ENCODE measurements at places on chromosomes 7 and 10.

DNA sequence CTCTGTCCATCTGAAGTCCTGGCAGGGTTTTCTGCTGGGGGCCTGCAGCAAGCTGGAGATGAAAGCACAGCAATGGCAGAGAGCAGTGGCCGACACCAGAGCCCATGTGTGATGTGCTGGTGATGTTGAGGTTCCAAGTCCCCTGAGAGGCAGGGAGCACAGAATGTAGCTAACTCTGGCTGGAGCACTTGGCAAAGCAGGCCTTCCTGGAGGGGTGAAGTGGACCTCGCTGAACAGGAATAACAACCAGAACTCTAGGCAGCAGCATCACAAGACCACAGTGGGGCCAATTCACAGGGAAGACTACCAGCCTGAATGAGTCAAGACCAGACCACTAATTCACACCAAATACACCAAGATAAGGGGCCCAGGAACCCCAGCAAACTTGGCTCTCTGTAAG lies 22.8 kb upstream of the MSMB start:
- no peak for DNase-seq

GRCh38 chr10:82206831-82207230 lies 331.8 kb downstream of the NRG3 start:
- no peak for DNase-seq

DNA sequence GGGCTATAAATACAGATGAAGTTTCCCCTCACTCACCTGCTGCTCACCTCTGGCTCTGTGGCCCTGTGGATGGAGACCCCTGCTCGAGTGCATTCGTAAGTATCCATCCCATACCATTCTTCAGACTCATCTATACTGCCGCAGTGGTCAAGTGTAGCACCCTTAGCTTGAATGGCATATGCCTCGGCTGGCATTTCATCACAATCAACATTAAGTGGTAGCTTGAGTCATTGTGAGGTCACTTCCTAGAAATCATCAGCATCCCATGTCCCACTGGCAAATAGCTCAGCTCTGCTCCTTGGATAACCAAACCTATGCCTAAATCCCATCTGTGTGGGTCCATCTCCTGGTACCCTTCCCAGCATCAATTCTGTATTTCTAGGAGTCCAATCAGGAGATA lies 38.2 kb downstream of the MDH2 start:
- no peak for DNase-seq

DNA sequence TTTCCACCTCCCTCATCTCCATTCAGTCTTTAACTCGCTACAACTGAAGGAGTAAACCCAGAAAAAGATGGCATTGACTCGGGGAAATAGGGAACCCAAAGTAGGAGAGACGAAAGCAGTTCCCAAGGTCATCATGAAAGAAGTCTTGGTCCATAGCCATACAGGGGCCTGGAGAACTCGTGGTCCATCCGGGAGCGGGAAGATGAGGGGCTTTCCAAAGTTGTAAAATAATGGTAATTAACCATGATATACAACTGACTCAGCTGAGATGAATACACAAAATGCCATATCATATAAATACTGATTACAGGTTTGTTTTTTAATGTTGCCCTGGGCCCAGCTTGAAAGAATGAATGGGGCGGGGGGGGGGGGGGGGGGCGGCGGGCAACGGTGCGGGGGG lies 32.3 kb downstream of the RBM17 start:
- no peak for DNase-seq

DNA sequence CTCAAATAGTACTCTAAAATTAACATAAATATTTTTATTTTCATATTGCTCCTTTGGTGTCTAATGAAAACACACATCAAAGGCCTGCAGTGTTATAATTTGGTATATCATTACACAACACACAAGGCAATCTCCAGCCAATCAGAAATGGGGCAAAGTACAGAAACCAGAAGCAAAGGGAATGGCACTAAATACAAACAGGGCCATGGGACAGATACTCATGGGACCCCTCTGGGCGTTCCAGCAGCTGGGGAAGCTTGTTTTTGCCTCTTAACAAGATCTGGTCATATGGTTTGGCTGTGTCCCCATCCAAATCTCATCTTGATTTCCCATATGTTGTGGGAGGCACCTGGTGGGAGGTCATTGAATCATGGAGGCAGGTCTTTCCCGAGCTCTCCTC lies 551.8 kb upstream of the NRP1 start:
- no peak for DNase-seq

GRCh38 chr10:32982911-32983909 lies 25.2 kb upstream of the ITGB1 start:
- no peak for DNase-seq

- no peak for DNase-seq
Observed at GRCh38 chr10:119233123-119233820, 25.9 kb downstream of the GRK5 start.

- no peak for DNase-seq
Observed at GRCh38 chr7:657565-658119, 68.9 kb upstream of the DNAAF5 start.

DNA sequence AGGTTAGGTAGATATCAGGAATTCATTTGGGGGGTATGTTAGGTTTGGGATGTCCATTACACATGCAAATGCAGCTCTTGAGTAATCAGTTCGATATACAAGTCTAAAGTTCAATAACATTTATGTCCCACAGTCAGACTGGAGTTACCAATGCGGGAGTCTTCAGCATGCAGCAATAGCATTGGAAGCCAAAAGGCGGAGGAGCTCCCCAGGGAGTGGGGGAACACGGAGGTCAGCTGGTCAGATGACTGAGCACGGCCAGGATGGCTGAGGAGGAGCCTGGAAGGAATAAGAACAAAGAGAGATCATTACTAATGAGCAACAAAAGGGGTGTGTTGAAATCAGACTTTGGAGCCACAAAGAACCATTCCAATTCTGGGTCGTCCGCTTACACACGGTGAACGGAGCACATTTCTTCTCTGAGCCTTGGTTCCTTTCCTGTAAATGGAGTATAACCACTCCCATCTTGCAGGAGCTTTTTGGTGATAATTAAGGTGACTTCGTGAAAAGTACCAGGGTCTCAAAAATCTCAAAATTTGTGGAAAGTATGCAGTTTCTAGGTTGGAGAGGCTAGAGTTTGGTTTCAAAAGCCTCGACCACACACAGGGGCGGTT lies 478 bp upstream of the ZNF22 start:
- DNase-seq = no peak

DNA sequence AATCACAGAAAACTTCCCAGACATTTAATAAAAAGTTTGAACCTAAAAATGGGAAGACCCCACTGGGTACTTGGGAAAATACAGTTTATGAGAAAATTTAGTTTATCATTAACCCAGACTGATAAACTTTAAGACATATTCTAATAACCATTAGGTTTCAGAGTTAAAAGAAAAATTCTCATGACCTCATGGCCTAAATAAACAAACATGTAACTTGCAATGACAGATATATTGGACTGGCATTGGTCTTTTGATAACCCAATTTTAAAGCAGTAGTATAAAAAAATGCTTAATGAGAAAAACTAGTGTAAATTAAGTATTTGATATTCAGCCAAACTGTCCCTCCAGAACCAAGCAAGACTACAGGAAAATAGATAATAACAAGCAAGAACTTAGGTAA lies 67.0 kb upstream of the ZNF804B start:
- no peak for DNase-seq

DNA sequence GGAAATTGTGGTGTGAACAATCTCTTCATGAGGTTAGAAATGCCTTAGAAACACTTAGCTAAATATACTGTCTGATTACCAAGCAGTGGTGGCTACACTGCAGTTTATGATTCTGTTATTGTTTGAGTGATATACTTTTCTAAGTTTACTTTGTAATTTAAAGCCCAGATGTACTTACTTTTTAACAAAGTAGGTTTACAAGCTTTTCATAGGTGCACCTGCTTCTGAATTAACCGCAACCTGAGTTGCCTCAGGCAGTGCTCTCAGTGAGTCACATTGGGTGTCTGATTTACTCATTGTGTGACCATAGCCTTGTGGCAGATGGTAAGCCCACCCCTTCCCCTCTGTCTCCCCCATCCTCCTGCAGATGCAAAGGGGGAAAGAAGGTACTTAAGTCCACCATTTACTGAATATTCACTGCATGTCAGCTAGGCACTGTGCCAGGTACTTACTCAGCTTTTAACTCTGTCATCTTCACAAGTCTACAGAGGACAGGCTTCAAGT lies 9.0 kb downstream of the MTURN start:
- no peak for DNase-seq

DNA sequence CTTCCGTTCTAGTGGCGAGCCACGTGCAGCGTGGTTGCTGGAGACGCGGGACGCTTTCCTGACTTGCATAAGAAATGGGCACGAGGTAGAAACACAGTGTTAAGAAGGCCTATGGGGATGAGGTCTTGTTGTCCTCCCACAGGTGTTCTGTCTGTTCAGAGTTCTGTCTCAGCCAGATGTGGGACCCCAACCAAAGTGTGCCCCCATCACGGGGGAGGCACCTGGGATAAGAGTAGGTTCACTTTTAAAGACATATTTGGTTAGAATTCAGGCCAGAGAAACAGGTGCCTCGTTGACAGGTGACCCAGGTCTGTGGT lies 56.0 kb upstream of the PITRM1 start:
- DNase-seq = no peak

GRCh38 chr10:14751921-14752320 lies 22.8 kb downstream of the FAM107B start:
- DNase-seq = no peak

DNA sequence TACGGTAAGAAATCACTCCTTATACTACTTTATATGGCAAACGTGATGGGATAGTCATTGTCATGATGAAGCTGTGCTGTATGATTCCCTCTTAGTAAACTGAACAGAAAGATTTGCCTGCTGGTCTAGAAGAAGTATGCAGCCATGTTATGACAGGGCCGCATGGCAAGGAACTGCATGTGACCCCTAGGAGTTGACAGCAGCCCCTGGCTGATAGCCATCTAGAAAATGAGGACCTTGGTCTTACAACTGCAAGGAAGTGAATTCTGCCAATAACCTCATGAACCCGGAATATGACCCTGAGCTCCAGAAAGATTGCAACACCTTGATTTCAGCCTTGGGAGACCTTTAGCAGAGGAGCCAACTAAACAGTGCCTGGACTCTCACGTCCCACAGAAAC lies 193.3 kb downstream of the SEMA3E start:
- no peak for DNase-seq
